ENCODE measurements at places on chromosomes 6 and 20. TPM values are rescaled to one million over a fixed set of nuclear protein-coding genes. Genes with fewer than 3 reads are reported as not detected.

Gene MEP1A
- total RNA-seq = not detected

Gene MATN4
- total RNA-seq = not detected

Gene GOPC
- total RNA-seq = 20.2 TPM

Gene RPP40
- total RNA-seq = 1.6 TPM

Gene WFDC2
- not detected for total RNA-seq

Gene BNIP5
- total RNA-seq = not detected

Gene SLC22A3
- total RNA-seq = 0.67 TPM

Gene LHFPL5
- total RNA-seq = not detected

Gene CDKAL1
- 28.3 TPM for total RNA-seq

Gene GJA10
- not detected for total RNA-seq

Gene PDE7B
- total RNA-seq = 0.25 TPM

Gene MLIP
- not detected for total RNA-seq

Gene CAGE1
- 0.57 TPM for total RNA-seq

Gene PKHD1
- 0.02 TPM for total RNA-seq

Gene PNPLA1
- total RNA-seq = 0.25 TPM

Gene BEND6
- total RNA-seq = not detected

Gene POU5F1
- total RNA-seq = not detected

Gene KIAA1586
- total RNA-seq = 19.2 TPM

Gene RAD21L1
- total RNA-seq = not detected

Gene TSBP1
- total RNA-seq = not detected

Gene ISM1
- total RNA-seq = 0.67 TPM

Gene LIN28B
- not detected for total RNA-seq

Gene EDN3
- total RNA-seq = 0.44 TPM

Gene RAET1E
- not detected for total RNA-seq

Gene SPDEF
- 0.35 TPM for total RNA-seq
